Endodermal cell (in vitro differentiated cells): ENCODE measurements at places on chromosomes 7 and 10. TPM values are rescaled to one million over a fixed set of nuclear protein-coding genes. Genes with fewer than 3 reads are reported as not detected.
A peak's percentile ranks its signal among the peaks of the same experiment; 100 is the strongest.

DNA sequence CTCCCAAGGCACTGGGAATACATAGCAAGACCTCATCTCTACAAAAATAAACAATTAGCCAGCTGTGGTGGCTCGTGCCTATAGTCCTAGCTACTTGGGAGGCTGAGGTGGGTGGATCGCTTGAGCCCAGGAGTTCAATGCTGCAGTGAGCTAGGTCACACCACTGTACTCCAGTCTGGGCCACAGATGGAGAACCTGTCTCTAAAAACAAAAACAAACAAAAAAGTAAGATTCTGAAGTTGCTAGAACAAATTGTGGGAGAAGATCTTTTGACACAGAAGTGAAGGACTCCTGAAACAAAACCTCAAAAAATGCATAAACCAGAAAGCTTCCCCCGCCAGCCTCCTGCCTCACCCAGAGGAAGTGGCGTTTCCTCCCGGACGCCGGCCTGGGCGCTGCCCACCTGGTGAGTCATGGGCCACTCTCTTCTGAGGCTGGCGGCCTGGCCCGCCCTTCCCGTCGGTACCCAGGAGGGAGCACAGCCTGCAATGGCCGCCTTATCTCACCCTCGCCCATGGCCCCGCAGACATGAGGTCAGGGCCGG, 25.4 kb upstream of the ELN start:
- no peak overlapping the region for H3K4me3 ChIP-seq
- no peaks in the 10 kb centered on the region for H3K27me3 ChIP-seq
- H3K27ac ChIP-seq: no peak overlapping the region
- H3K4me1 ChIP-seq: no peaks in the 10 kb centered on the region

DNA sequence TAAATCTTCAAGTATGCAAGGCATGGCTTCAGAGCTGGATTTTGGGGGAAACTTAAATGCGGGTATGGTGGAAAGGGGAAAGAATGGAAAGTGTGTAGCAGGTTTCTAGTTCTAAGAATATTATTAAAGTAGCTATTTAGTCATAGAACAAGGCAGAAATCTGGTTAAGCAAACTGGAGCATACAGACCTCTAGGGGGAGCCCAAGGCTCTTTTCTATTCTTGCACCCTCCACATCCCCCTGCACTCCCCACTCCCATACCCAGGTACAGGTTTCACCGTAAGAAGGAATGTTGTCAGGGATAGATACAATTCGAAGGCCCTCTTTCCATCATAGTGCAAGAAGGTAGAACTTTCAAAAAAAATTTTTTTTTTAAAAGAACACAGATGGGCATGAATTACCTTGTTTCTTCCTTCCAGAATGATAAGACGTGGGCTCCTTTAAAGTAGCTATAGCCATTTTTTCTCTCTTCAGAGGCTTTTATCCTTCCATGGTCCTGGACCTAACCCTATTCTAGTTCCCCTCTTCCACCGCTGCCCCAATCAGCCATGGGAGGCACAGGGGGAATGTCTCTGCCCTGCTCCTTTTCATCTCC, 41.5 kb upstream of the SMIM30 start:
- H3K36me3 ChIP-seq: no peaks in the 10 kb centered on the region
- no peaks in the 10 kb centered on the region for H3K4me1 ChIP-seq
- no peak overlapping the region for H3K4me3 ChIP-seq
- DNase-seq: peak; percentile 79

GRCh38 chr10:63228237-63228636, 95.1 kb downstream of the NRBF2 start:
- DNase-seq: no peak
- H3K4me1 ChIP-seq: no peaks in the 10 kb centered on the region
- H3K27me3 ChIP-seq: no peaks in the 10 kb centered on the region
- no peak overlapping the region for H3K4me3 ChIP-seq

DNA sequence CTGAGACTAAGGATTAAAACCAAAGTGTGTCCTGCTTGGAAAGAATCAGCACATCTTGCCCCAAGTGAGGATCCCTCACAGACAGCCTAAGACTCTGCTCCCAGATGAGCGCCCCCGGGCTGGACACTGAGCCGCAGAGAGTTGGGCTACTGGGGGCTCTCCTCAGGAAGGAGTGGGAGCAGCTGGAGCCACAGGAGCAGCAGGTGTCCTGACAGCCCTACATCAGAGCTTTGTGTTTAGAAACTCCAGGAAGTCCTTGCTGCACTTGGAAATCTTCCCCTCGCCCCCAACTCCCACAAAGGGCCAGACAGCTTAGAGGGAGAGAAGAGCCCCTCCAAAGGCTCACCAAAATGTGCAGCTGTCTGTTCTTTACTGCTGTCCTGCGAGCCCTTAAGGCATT, 172.2 kb downstream of the HERPUD2 start:
- no peak for DNase-seq
- peaks cover 18% of the 10 kb centered on the region for H3K27me3 ChIP-seq
- no peak overlapping the region for H3K4me3 ChIP-seq
- H3K36me3 ChIP-seq: no peaks in the 10 kb centered on the region
- no peak overlapping the region for H3K27ac ChIP-seq

DNA sequence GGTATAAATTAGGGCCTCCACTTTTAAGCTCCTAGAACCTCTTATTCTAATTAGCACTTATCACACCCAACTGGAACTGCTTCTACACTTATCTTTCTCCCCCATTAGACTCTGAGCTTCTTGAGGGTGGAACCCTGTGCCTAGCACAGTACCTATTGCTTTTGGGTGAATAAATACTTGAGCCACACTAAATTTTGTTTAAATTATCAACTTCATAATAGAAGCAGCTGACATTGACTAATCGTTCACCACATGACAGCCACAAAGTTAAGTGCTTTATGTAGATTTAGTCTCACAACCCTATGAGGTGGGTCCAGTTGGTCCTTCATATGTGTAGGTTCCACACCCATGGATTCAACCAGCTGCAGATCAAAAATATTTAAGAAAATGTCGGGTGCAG, 36.0 kb upstream of the DNAJB12 start:
- no peak overlapping the region for H3K27ac ChIP-seq
- no peaks in the 10 kb centered on the region for H3K4me1 ChIP-seq
- no peaks in the 10 kb centered on the region for H3K27me3 ChIP-seq

GRCh38 chr10:34655286-34656170, 159.6 kb downstream of the PARD3 start:
- no peaks in the 10 kb centered on the region for H3K36me3 ChIP-seq
- no peak overlapping the region for H3K4me3 ChIP-seq
- DNase-seq: peak; percentile 89
- H3K27me3 ChIP-seq: no peaks in the 10 kb centered on the region
- H3K27ac ChIP-seq: no peak overlapping the region

- no peaks in the 10 kb centered on the region for H3K4me1 ChIP-seq
- no peak for DNase-seq
- no peak overlapping the region for H3K4me3 ChIP-seq
- no peaks in the 10 kb centered on the region for H3K27me3 ChIP-seq
- no peaks in the 10 kb centered on the region for H3K36me3 ChIP-seq
These were observed 47.0 kb downstream of the SRI start for GRCh38 chr7:88172842-88173241.

- no peaks in the 10 kb centered on the region for H3K36me3 ChIP-seq
- DNase-seq: no peak
- no peak overlapping the region for H3K4me3 ChIP-seq
- H3K27ac ChIP-seq: no peak overlapping the region
- H3K4me1 ChIP-seq: peaks cover 8% of the 10 kb centered on the region
- H3K27me3 ChIP-seq: no peaks in the 10 kb centered on the region
These were observed 17.0 kb upstream of the PCBD1 start for GRCh38 chr10:70905071-70906021.

DNA sequence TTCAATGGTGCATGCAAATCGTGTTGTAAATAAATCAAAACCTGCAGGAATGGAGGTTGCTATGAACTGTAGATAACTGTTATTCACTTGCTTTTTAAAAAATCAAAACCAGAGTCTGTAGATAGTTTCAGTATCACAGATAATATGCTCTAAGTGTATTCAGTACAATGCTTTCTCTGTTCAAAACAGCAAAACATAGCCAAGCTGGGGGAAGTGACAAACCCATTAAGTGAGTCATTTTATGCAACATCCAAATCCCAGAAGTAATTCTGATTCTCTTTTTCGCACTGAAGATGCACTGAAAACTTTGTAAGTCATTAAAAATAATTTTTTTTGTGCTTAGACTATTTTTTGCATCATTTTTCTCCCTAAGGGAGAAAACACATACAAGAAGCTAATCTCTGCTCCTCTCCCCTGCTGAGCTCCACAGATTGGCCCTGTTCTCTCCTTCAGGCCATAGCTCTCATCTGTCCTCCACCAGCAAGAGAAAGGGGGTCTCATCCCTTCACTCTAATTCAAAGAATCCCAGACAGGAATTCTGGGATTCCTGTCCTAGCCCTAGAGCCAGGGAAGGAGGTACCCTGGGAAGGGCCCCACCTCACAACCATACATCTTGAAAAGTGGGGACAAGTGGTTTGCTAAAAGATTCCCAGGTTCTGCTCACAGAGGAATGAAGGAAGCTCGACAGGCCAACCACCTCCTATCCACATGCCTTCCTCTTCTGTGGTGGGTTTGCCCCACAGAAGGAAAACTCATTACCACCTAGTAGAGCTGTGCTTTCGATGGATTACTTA, 4.9 kb downstream of the PRTFDC1 start:
- DNase-seq: peak; percentile 55
- H3K27ac ChIP-seq: no peak overlapping the region
- H3K4me1 ChIP-seq: peaks cover 7% of the 10 kb centered on the region
- H3K36me3 ChIP-seq: no peaks in the 10 kb centered on the region
- no peaks in the 10 kb centered on the region for H3K27me3 ChIP-seq
- H3K4me3 ChIP-seq: no peak overlapping the region

GRCh38 chr10:49167425-49168170, 20.6 kb downstream of the TMEM273 start:
- no peaks in the 10 kb centered on the region for H3K27me3 ChIP-seq
- no peak for DNase-seq
- no peak overlapping the region for H3K4me3 ChIP-seq

DNA sequence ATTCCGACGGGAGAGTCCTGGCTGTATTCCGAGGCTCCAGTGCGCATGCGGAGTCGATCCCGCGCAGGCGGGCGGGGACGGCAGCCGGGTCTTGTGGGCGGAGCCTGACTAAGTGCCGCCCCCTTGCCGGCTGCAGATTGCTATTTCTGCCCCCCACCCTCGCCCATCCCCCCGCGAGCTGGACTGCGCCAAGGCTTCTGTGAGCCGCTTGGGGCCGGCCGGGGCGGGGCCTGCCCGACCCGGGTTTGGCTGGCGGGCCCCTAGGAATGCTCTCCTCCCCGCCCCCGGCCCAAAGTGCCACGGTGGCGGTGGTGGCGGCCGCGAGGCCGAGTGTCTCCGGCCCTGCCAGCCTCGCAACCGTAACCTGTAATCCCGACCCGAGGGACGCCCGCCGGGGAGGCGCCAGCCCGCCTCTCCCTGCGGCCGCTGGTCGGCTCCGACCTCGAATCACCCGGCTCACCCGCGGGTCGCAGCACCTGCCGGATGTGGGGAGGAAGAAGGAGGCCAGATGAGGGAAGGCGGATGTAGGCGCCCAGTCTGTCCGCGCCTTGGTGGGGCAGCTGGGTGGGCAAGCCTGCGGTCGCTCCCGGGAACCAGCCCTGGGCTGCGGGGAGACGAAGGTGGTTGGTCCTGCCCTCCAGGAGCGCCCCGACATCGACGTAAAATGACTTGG, 702 bp upstream of the KAZALD1 start:
- peak overlapping the region; percentile 86 for H3K27ac ChIP-seq
- no peaks in the 10 kb centered on the region for H3K36me3 ChIP-seq
- H3K4me3 ChIP-seq: peak overlapping the region; percentile 92
- H3K27me3 ChIP-seq: peaks cover 44% of the 10 kb centered on the region
- peaks cover 5% of the 10 kb centered on the region for H3K4me1 ChIP-seq
- DNase-seq: peak; percentile 98

GRCh38 chr10:1687190-1687589, 50.1 kb downstream of the ADARB2 start:
- H3K4me3 ChIP-seq: no peak overlapping the region
- H3K36me3 ChIP-seq: no peaks in the 10 kb centered on the region
- no peak overlapping the region for H3K27ac ChIP-seq
- no peaks in the 10 kb centered on the region for H3K4me1 ChIP-seq
- H3K27me3 ChIP-seq: no peaks in the 10 kb centered on the region

DNA sequence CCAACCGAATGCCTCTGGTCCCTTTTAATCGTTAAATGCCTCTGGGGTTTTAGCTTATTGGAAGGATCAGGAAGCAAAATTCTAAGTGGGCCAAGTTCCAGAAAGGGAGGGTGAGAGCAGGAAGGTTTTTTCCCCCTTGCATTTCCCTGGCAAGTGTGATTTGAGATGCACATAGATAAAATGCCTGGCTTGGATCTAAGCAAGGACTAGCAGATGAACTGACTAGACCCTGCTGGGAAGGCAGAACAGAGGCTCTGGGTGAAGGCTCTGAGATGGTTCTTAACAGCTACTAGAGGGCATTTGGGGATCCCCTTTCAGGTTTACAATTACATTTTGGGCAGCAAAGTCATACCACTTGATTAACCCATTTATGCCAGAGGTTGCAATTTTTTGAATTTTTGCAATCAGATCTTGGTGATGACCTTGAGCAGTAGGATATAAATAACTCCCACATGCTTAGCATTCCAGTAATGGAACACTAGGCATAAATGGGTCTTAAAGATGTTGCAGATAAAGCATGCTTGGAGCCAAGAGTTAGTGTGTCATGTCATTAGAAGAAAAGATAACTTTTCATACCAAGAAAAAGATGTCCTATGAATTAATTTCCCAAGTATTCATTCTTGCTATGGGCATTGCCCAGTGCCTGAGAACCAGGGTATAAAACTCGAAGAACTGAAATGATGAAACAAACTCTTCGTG, 205.9 kb downstream of the SEC23IP start:
- peaks cover 28% of the 10 kb centered on the region for H3K4me1 ChIP-seq
- no peak overlapping the region for H3K4me3 ChIP-seq
- H3K36me3 ChIP-seq: no peaks in the 10 kb centered on the region
- H3K27ac ChIP-seq: peak overlapping the region; percentile 73
- H3K27me3 ChIP-seq: no peaks in the 10 kb centered on the region

DNA sequence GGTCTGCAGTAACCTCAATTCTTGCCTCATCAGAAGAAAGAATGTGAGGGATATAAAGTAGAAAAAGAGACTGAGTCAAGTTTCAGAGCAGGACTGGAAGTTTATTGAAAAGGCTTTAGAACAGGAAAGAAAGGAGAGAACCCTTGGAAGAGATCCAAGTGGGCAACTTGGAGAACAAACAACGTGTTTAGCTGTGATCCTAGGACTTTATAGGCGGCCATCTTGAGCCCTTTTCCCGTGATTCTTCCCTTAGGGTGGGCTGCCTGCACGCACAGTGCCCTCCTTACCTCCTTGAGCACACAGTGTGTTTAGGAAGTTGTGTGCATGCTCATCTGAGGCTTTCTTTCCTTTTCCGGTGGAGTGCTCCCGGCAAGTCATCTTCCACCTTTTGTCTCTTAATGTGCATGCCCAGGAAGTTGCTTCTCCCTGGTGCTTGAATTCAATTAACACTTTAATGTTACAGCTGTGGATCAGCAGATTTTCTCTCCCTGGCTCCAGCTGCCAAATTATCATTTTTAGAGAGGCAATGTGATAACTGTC, 59.8 kb downstream of the ENTPD1 start:
- no peaks in the 10 kb centered on the region for H3K36me3 ChIP-seq
- H3K27ac ChIP-seq: no peak overlapping the region
- H3K27me3 ChIP-seq: no peaks in the 10 kb centered on the region
- no peak for DNase-seq
- H3K4me3 ChIP-seq: peak overlapping the region; percentile 61

NXPH1 gene
- total RNA-seq: not detected in 3 replicates

TRIM74 gene
- total RNA-seq: 0.55 and 0.68 TPM in 2 replicates

PRSS58 gene
- not detected in 2 replicates for total RNA-seq

PDZD7 gene
- total RNA-seq: 0.79 and 1.1 TPM in 2 replicates

EXOC4 gene
- 106 to 135 TPM (median 134 TPM) in 3 replicates for total RNA-seq

LIPK gene
- total RNA-seq: not detected in 2 replicates

BLNK gene
- not detected in 2 replicates for total RNA-seq

CTTNBP2 gene
- 4.3 and 5.2 TPM in 2 replicates for total RNA-seq

MALRD1 gene
- total RNA-seq: 1.1 to 2.6 TPM (median 1.5 TPM) in 3 replicates
